ENCODE measurements at places on chromosomes 4 and X.

DNA sequence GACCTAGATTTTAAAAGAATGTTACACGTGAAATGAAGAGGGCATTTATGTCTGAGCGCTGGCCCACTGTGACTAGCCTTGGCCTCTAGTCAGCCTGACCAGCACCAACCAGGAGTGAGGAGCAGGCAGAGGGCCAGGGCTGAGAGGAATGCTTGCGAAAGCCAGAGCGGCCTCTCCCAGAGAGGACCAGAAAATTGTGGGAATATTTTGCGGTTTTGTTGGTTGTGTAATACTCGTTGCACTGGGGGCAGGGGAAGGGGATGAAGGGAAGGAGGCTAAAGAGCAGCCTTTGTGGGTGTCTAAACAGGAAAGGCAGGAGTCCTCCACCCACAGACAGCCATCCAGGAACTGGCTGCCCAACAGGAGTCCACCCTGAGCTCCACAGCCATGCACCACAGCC is 3.8 kb downstream of the GABRE start:
- no peak for DNase-seq

DNA sequence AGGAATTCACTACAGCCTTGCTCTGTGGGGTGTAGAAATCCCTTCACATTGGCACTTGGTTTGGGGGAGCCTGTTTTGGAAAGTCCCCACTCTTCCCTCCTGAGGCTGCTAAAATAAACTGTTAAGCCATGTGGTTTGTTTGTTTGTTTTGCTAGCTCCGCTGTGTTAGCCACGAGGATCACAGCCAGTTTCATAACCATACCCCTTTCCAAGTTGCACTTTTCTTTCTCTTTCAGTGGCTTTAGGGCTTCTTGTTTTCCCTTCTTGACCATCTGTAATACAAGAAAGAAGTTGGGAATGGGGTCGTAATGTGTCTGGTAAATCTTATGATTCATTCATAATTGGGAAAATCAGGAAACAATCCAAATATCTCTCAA is 24.8 kb upstream of the UXT start:
- DNase-seq: no peak

DNA sequence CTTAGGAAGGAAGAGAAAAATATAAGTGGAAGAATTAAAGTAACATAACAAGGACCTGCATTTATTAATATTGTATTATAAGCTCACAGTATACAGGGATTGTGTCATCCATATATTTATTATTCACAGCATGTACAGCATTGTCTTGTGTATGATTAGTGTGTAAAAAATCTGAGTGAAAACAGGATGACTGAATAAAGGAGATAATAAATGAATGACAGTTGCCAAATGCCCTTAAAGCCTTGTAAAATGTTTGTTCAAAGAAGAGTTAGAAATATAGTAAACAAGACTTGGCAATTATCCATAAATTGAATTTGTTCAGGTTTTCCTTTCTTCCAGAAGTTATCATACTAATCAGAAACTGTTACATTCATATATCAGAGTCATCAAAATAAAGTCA is 172.7 kb downstream of the BTC start:
- no peak for DNase-seq

DNA sequence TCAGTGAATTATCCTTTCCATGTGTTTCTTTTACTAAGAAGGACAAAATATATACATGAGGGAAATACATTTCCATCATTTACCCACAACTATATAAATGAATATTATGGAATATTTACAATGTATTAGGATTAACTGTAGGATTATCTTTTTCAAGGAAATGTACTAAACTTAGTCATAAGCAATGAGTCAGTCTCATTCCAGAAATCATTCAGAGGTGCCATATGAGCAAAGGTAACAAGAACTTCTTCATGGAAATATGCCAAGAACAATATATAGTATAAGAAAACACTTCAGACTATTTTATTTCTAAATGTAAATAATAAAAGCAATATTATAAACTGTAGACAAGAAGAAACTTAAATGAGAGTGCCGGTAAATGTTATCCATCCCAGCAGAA is 67.1 kb downstream of the USP38 start:
- no peak for DNase-seq

- no peak for DNase-seq
Observed at GRCh38 chr4:178026999-178027398, 584.8 kb upstream of the AGA start.

- DNase-seq: no peak
Observed at GRCh38 chr4:104206784-104207183, 287.9 kb downstream of the CXXC4 start.

GRCh38 chr4:76449833-76450232 is 14.8 kb downstream of the SHROOM3 start:
- DNase-seq: no peak

- DNase-seq: no peak
Observed at GRCh38 chr4:73753215-73753614, 12.8 kb downstream of the CXCL8 start.

- DNase-seq: no peak
Observed at GRCh38 chrX:106921637-106922036, 1.4 kb downstream of the CLDN2 start.
